ENCODE measurements at places on chromosomes 5 and 9.
A peak's percentile ranks its signal among the peaks of the same experiment; 100 is the strongest.

- no peak for DNase-seq
Measured at GRCh38 chr9:72137697-72138365, 11.4 kb upstream of the GDA start.

DNA sequence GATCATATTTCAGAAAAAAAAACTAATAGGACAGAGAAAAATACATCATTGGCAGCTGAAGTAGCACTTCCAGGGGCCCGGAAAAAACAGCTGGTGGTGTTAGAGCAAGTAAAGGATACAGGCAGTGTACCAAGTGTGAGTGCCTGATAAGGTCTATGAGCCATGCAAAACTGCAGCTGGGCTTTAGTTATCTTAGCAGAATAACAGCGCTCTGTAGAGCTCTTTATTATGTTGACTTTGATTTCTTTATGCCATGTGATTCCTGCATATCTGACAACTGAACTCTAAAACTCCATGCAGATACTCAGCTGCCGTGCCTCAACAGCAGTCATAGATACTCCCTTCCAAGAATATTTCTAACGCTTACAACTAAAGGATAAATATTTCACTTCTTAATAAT lies 119.5 kb downstream of the CAAP1 start:
- DNase-seq: no peak

DNA sequence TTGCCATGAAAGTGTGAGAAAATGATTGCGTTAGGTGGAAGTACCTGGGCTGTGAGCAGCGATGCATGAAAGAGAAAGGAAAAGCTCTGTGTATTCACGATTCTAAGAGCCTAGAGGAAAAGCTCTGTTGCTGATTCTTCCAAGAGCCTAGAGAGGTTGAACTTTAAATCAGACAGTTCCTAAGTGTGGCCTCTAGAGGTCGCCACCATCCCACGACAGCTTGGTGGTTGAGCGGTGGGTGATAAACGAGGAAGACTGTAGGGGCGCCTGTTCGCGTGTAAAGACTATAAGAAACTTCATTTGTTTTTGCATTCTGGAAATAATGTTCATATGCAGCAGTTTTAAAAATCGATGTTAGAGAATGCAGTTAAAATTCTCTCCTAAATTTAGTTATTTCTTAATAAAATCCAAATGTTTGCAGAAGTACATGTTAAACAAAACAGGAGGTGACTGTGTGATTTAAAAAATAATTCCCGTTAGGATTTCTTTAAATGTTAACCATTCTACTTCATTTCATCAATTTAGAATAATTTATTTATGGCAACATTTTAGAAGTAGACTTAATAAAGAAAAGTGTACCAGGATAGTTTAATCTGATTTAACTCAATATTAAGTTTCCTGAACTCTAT lies 107.7 kb downstream of the TENT4A start:
- DNase-seq: peak; percentile 35

DNA sequence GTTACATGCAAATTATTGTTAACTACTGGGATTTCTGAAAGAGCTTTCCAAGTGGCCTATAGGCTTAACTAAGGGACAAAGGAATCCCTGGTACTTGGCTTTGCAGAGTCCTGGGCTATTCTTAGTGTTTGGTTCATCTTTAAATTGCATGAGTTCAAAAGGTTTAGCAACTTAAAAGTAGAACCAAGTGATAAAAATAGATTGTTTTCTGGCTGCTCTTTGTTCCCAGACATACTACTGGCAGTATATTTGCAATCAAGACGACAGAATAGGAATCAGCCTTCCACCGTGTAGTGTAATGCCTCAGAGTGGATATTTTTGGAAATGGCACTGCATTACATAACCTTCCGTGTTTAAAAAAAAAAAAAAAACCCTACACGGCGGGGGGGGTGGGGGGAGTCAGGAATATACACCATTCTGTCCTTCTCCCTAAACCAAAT lies 1.0 kb downstream of the NREP start:
- no peak for DNase-seq

DNA sequence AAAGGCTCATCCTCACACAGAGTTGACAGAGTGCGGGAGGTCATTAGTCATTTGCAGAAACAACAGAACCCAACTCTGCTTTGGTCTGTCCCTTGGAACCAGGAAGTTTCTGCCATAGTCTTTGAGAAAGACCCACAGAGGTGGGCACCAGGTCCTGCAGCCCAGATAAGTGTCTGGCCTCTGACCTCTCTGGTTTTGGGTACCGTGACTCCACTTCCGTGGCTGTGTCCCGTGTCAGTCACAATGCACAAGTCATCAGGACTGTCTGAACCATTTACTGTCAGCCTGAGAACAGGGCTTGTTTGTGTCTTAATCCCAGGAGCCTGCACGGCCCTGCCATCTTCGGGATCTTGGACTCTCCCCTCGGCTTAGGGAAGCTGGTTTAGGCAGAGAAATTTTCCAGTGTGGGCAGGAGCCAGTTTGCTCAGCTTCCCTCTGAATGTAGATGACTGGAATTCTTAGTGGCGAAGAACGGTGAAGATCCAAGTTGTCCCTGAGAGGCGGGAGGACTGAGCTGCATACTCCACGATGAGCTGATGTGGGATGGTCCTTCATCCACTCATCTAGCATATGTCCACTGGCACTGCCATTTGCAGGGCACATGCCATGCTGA lies 11.9 kb downstream of the GSN start:
- no peak for DNase-seq

DNA sequence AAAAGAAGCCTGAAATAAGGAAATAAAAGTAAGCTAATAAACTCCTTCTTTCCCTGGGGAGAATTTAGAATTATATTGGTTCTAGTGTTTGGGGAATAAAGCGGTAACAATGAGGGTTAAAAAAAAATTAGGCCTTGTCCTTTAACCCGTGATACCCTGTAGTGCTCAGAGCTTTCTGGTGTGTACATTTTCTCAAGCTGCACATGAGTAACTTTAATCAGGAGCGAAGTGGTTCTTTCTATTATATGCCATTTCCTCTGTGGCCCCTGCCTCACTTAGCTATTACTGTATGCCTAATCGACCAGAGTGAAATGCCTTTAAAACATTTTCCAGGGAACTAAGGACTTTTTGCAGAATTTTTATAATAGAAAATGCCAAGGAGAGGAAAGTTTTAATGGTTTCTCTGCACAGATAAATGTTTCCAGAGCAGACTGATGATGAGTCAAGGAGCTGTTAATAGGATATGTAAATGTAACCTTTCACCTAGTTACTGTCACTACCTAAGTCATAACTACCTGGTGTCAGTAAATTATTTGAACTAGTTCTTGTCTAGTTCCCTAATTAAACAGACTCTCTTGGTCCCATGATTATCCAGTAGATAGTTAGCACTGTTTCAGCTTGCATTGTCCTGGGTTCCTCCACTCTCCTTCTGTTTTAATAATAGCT lies 7.6 kb downstream of the PAM start:
- no peak for DNase-seq
